ENCODE measurements at places on chromosomes 12 and 14.

GRCh38 chr14:95328729-95329503, 9.2 kb upstream of the CLMN start:
- no peak overlapping the region for H3K27ac ChIP-seq
- H3K4me1 ChIP-seq, result peaks cover 7% of the 10 kb centered on the region
- no peaks in the 10 kb centered on the region for H3K36me3 ChIP-seq
- no peak overlapping the region for H3K4me3 ChIP-seq
- H3K27me3 ChIP-seq, result no peaks in the 10 kb centered on the region
- DNase-seq, result no peak

DNA sequence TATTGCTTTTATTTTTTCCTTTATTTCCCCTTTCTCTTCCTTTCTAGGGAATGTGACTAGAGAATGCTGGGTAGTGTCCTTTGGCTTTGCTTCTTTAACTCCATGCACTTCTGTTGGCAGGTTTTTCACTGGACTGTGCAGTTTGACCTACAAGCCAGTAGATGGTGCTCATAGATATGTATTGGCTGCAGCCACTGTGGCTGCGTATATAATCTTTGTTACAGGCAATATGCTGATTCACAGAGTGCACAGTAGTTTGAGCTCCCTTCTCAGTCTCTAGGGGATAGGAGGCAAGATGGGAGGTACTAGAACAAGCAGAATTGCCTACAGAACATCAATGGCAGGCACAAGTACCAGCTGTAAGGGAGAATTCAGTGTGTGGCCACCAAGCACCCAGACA, 503.5 kb downstream of the LRFN5 start:
- DNase-seq, result no peak
- H3K27me3 ChIP-seq, result no peaks in the 10 kb centered on the region
- no peak overlapping the region for H3K27ac ChIP-seq

DNA sequence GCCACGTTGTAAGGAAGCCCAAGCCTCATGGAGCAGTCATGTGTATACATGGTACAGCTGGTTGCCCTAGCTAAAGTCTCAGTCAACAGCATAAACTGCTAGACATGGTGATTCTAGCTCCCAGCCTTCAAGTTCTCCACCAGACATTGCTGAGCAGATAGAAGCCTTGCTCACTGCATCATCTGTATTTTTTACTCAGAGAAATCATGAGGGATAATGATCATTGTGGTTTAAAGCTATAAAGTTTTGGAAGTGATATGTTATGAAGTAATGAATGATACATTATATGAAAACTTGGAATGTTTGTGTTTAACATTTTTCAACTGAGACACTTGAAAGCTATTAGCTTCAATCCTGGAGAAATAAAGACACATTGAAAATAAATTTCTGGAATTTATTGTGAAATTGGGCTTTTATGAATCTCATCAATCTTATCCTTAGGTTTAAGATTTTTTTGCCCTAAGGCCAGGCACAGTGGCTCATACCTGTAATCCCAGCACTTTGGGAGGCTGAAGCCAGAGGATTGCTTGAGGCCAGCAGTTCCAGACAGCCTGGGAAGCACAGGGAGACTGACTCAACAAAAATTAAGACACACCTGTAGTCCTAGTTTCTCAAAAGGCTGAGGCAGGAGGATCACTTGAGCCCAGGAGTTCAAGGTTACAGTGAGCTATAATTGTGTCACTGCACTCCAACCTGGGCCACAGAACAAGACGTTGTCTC, 5.6 kb upstream of the NFATC4 start:
- H3K4me3 ChIP-seq, result no peak overlapping the region
- peaks cover 3% of the 10 kb centered on the region for H3K27me3 ChIP-seq
- H3K36me3 ChIP-seq, result no peaks in the 10 kb centered on the region
- no peak overlapping the region for H3K27ac ChIP-seq

GRCh38 chr12:6641131-6641530, 5.4 kb upstream of the LPAR5 start:
- H3K4me1 ChIP-seq, result peaks cover 10% of the 10 kb centered on the region
- H3K36me3 ChIP-seq, result no peaks in the 10 kb centered on the region
- no peak overlapping the region for H3K27ac ChIP-seq
- H3K27me3 ChIP-seq, result peaks cover 17% of the 10 kb centered on the region

DNA sequence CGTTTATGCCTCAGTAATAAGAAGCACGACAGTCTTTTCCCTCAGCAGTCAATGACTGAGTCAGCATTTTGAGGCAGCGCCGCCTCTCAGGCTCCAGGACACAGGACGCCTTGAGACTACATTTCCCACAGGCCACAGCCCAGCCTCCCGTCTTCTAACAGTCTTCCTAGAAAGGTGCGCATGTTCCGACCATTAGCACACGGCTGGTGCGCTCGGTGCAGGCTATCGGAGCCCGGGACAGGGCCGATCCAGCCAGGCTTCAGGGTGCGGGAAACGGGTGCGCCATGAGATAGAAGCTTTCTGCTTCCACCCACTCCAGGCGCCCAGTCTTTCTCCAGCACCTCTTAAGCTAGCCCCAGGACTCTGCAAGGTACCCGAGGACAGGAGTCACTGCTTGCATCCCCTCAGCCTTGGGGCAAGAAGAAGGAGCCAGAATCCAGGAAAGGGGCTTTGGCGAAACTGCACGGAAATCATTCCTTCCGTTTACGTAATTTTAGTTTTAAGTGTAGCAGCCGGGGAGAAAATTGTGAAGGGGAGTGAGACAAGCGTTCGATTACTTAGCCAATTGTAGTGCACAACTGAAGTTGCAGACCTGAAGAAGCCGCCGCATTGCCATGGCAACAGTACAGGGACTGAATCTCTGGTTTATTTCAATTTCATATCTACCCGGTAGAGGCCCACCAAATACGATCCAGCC, 54.0 kb downstream of the ZNF641 start:
- H3K27me3 ChIP-seq, result no peaks in the 10 kb centered on the region
- H3K4me3 ChIP-seq, result peak overlapping the region; percentile 77
- peaks cover 11% of the 10 kb centered on the region for H3K4me1 ChIP-seq
- peak; percentile 72 for DNase-seq
- peak overlapping the region; percentile 81 for H3K27ac ChIP-seq

Measured in mesothelial cell of epicardium (in vitro differentiated cells).